Left ventricle myocardium inferior (tissue), 1 donor: ENCODE measurements at places on chromosomes 2 and 18.
A peak's percentile ranks its signal among the peaks of the same experiment; 100 is the strongest.

GRCh38 chr2:84234103-84234502, 225.0 kb downstream of the SUCLG1 start:
- no peak for DNase-seq

GRCh38 chr2:125561302-125561701, 1094.7 kb upstream of the GYPC start:
- DNase-seq: no peak

- peak; percentile 17 for DNase-seq
Observed at GRCh38 chr2:66364495-66365333, 70.2 kb upstream of the MEIS1 start.

- DNase-seq: no peak
Observed at GRCh38 chr2:208000701-208001395, 24.5 kb downstream of the PLEKHM3 start.

GRCh38 chr2:72276356-72276755, 128.7 kb upstream of the CYP26B1 start:
- DNase-seq: no peak

GRCh38 chr18:45805551-45805950, 19.9 kb upstream of the SIGLEC15 start:
- DNase-seq: no peak

DNA sequence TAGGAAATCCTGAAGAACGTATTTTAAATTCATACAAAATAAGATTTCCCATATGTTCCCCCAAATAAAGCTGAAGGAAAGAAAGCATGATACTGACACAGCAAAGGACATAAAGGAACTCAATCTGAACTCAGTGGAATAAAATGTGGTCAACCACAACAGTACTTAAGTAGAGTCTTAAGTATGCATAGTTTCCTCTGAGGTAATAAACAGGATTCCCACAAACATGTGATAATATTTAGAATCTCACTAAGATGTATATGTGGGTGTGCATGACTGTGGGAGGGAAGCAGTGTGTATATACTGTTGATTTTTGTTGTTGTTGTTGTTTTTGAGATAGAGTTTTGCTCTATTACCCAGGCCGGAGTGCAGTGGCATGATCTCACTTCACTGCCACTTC, 69.3 kb downstream of the NOL10 start:
- no peak for DNase-seq

DNA sequence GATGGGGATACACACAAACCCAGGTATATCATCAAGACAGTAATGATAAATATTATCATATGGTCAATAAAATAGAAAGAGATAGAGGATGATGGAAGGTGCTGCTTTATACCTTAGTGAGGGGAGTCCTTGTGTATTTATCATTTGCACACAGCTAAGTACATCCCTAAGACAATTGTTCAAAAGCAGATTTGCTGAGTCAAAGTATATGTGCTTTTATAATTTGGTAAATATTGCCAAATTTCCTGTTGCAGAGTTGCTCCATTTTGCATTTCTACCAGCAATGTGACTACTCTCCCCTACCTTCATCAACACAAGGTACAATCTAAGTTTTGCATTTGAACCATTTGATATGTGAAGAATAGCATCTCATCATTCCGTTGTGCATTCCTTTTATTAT, 22.6 kb upstream of the PLEK start:
- DNase-seq: no peak

DNA sequence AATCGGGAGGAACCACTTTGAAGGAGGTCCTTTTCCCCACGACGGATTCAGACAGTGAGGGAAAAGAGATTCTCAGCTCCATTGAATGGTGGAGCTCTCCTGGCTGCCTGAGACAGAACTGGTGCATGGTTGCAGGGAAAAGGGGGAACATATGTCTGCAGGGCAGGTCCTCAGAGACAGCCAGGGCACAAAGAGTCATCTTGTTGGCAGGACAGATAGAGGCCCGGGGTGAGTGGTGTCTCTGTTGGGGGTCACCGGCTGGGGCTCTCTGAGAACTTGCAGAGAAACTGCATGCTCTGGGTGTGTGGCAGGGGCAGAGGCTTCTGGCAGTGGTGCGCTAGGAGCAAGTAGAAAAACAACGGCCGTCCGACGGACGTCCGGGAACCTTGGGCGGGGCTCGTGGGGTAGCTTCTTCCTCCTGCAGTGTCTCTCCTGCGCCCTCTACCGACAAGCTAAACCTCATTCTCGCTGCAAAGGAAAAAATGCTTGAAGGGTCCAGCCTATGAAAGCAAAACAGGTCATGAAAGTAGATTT, 94.3 kb downstream of the CDCA7 start:
- peak; percentile 81 for DNase-seq

DNA sequence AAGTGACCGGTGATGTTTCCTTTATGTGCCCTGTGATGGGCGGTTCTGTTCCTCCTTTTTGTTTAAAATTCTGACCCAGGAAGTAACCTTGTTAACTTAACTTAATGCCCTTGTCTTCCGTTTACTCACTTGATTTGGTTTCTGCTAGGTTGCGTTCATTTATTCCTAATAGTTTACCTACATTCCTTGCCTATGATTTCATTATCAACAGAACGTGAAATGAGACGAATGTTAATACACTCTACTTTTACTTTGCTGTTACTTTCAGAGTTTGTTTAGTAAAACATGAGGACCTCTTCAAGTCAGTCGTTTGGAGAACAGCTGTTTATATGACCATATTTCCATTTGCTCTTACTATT, 638 bp downstream of the CEP192 start:
- no peak for DNase-seq

DNA sequence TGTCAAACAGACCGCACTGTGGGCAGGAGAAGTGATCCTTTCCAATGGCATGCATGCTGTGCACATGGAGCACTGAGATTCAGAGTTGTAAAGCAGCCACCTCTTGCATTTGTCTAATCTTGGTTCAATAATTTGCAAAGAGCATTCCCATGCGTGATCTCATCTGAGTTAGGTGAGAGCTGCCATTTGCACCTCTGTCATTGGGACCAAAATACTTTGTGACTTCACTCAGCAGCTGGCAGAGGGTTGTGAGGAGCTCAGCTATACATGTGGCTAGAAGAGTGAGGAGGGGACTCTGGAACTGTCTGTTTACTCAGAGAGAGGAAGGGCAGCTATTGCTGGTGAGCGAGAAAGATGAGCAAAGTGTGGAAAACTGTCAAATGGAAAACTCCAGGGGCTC, 265.1 kb upstream of the TNP1 start:
- no peak for DNase-seq

GRCh38 chr2:37357069-37357468, 12.6 kb downstream of the QPCT start:
- no peak for DNase-seq
